ENCODE measurements at places on chromosomes 5 and 9.

DNA sequence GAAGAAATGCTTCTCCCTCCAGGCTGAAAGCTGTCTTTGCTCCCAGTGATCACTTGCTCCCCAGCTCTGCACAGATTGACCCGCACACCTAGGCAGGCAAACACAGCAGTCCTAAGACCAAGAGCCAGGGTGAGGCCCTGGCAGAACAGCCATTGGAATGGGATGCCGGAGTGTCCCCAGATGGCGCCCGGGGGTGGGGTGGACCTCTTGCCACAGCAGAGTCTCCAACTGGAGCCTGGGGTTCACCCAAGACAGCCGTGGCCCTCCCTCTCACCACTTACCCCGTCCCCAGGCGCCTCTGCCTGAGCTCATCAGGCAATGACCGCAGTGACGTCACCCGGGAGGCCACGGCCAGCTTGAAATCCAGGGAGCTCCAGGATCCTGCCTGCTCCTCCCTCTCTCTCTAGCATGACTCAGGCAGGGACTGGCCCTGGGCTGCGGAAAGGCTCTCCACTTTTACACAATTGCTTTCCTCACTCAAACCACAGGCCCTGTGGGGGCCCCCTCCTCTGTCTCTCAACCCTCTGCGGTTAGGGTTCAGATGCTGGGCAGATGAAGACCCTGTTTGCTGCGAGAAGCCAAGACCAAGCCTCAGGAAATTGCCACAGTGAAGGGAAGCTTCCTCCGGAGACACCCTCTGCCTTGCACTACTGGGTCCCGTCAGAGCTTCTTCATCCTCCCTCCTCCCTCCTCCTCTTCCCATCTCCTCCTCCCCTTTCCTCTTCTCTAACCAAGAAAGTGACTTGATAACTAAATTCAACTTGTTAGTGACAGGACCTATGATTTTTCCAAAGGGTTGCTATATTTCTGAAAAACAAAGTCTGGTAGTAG lies 24.3 kb upstream of the PTGES start:
- peak; percentile 99 for DNase-seq

DNA sequence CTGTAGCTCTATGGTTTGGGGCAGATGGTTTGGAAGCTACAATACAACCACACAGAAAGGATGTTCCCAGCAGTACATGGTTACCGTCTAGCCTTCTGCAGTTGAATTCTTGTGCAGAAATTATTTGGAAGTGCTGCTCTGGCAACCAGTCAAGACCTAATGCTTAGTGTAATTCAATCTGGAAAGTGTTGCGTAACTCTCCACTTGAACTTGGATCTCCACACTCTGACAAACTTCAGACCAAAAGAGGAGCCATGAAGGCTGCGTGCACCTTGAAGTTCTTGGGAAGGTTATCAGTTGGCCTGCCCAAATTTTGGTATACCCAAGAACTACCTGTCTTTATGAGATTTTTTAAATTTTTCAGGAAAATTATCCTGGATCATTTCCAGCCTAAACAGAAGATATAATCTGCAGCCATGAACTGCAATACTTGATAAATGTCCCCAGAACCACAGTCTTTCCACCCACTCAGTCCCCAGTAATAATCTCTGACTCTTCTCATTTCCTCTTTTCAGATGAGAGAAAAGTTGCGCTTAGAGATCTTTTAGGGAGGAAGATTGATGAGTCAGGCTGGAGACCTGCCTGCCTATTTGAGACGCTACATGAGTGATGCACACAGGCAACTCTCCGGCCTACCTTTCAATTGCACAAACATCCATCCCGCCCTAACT lies 159.9 kb downstream of the FANCC start:
- peak; percentile 81 for DNase-seq

- peak; percentile 91 for DNase-seq
These were observed 1.6 kb upstream of the ANXA2R start for GRCh38 chr5:43041669-43042175.

DNA sequence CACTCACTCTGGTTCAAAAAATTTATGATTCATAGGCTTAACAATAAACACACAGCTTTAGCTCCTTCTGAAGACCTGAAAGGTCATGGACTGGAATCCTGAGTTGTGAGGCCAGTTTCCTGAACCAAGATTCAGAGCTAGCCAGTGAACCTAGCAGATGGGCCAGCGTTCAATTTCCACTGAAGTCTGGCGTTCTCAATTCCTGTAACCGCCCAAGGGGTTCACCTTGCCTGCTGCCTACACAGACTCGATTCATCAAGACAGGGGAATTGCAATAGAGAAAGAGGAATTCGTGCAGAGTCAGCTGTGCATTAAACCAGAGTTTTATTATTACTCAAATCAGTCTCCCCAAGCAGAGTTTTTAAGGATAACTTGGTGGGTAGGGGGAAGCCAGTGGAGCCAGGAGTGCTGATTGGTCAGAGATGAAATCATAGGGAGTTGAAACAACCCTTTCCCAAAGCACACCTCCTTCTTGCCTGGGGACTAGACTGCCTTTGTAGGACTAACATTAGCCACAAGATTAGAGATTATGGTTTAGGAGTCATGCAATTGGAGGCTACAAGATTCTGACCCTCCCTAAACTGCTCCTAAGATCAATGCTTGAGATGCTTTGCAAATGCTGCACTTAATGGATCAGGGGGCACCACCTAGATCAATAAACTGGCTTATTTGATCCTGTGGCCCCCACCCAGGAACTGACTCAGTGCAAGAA lies 117.5 kb upstream of the SHB start:
- no peak for DNase-seq

DNA sequence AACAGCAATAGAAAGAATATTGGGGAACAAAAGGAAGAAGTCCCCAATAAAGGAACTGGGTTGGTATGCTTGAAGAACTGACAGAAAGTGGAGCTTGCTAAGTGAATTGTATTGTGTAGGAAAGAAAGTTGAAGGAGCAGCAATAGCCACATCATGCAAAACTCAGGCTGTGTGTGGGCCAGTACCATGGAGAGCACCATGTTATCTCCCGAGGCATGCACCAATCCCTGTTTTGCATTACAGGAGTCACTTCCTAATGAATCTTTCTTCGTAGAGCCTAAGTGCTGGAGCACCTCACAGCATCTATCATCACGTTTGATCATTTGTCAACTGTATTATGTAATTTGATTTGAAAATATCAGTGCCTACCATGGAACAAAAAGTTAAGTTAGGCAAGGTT lies 137.7 kb upstream of the NMUR2 start:
- no peak for DNase-seq

DNA sequence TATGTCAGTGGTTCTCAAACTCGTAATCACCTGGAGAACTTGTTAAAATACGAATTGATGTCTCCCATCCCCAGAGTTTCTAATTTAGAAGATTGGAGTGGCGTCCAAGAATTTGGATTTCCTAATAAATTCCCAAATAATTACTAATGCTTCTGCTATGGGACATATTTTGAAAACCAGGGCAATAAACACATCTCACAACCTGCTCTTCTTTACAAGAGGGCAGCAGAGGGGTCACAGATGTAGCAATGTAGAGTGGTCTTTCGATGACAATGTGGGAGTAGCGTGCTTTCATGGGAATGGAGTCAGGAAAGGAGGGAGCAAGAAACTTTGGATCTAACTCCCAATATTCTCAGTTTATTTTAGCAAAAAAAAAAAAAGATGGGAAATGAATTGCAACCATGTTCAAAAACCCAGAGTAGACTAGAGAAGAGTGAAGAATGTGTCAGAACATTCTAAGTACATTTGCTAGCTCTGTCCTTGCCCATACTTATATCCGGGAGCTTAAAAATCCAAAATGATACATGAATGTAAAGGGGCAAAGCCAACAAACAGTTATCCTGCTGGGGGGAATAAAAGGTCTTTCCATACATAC lies 33.8 kb upstream of the ALDH1A1 start:
- no peak for DNase-seq

GRCh38 chr9:129484352-129485000 lies 136.4 kb downstream of the C9orf50 start:
- DNase-seq: no peak

DNA sequence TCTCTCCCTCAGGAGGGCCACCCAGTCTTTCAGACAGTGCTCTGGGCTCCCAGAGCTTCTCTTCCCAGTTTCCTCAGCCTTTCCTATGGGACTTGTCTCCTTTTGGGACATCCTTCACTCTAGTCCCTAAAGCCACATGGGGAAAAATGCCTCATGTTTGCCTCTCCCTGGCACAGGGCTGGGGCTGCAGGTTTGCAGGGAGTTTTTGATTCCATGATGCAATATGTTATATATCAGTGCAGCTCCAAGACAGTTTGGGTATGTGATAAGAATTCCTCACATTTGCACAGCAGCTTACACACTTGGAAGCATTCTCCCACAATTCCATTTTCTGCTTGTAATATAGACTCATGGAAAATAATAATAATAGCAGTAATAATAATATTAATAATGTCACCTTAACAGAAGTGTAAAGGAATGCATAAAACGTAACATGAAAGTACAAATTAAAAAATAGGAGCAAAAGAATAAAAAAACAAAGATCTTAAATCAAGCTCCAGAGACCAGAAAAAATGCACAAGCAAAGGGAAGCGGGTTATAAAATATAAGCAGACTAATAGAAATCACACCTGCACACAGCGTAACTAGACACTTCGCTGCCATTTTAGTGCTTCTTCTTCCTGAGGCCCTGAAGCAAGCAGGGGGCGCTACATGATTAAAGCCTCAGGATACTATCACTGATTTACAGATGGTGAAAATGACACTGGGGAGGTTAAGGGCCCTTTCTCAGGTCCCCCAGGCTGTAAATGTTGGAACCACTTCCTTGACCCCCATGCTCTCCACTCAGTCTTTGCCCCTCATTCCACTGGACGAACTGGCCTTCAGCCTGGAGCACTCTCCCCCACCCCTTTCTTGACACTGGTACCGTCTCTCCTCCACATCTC lies 70.0 kb upstream of the IL17B start:
- DNase-seq: no peak

DNA sequence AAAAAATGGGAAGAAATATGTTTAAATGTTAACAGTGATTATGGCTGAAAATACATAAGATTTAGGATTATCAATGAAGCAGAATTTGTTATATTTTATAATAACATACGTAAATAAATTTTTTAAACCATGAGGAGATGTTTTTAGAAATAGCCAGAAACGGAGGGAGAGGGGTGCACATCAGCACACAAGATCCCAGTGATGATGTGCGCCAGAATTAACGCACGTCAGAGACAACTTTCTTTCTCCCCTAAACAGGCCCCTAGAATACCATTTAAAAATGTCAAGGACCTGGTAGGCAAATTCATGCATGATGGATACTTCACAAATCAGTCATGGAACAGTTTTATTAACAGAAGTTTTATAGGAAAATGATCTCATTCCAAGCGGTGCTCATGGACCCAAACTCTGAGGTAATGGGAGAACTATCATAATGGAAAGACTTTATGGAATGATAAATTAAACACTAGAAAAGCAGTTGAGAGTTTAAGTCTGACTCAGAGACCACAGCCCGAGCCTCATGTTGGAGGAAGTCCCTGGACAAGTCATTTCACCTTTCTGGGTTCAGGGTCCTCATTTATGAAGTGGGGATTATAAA lies 258.9 kb upstream of the GAS1 start:
- DNase-seq: no peak

DNA sequence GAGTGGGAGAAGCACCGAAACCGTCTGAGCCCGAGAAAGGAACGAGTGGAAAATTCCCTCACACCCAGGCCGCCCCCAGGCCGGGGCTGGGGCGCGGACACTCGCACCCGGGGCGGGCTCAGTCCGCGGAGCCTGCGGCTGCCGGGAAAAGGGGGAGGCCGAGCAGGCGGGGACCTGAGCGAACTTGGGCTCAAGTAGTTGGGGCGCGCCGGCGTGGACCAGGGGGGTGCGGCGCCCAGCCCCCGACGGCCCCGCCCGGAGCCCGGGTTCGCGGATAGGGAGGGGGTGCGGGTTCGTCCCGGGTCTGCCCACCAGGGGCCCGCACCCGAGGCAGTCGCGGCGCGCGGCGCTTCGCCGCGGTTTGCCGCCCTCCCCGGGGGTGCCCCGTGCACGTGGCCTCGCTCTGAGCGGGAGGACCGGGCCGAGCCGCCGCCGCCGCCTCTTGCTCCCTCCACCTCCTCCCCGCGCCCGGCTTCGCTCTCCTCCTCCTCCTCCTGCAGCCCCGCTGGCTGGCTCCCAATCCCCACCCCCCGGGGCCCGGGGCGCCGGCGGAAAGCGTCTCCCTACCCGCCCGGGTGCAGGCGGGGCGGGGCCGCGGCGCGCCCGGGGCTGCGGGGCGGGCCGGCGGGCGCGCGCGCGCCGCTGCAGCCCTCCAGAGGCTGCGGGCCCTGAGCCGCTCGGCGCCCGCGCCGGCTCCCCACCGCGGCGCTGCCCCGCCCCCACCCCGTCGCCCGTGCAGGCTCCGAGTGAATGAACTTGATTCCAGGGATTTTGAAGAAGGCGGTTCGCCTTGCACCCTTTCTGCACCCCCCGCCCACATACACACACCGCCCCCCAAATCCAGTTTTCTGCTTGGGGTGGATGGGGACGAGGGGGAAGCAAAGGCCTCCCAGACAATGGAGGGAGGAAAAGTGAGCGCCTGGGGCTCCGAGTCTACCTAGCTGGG lies 1.3 kb upstream of the NFIB start:
- DNase-seq: no peak

Measured in inflammatory macrophage (primary cell).